T-cell (primary cell): ENCODE measurements at places on chromosomes 7 and 10.

DNA sequence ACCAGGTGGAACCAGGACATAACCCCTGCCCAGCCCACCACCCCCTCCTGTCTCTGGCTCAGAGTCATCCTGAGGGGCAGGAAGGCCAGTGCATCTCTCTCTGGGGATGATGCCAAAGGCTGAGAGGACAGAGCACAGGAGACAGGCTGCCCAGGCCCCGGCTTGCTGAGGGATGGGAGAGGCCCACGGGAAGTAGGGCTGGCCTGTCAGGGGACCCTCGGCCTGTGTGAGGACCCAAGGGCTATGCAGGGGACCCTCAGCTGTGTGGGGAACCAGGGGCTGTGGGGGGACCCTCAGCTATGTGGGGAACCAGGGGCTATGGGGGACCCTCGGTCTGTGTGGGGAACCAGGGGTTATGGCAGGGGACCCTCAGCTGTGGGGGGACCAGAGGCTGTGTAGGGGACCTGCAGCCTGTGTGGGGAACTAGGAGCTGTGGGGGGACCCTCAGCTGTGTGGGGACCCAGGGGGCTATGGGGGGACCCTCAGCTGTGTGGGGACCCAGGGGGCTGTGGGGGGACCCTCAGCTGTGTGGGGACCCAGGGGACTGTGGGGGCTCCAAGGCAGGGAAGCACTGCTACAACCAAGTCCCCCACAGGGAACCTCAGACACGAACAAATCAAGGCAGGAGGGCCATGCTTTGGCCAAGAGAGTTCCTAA is 27.7 kb downstream of the EBF3 start:
- DNase-seq: no peak

DNA sequence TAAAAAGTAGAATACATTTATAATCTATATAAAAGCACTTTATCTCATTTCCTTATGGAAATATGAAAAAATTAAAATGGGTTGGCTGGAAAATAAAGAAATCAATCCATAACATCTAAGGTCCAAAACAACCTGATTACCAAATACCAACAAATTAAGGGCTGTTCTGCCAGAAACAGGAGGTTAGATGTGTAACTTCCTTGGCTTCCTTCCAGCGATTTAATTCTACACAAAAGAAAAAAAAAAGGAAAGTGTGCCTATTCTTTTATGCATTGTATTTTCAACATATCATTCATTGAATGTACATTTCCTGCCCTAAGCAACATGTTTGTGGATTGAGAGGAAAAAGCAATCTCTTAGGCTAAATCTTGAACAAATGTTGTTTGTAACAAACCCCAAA is 36.2 kb upstream of the USP6NL start:
- no peak for DNase-seq

DNA sequence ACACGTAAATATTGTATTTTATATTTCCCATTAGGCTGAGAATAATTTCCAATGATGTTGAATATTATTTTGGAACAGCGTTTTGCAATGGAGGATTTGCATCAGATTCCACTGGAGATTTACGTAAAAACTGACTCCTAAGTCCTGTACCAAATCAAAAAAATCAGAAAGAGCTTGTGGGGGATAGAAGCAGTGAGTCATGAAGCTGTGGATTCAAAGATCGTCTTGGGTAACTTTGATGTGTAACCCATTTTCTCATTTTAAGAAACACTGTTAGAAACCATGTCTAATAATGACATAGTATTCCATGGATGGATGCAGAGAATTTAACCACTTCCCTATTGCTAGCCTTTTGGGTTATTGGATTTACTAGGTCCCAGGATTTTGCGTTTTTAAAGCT is 158.6 kb downstream of the INHBA start:
- no peak for DNase-seq

- DNase-seq: no peak
Measured at GRCh38 chr7:78529392-78529791, 730.8 kb downstream of the PHTF2 start.

- no peak for DNase-seq
Measured at GRCh38 chr7:92133133-92133736, 1.0 kb downstream of the CYP51A1 start.

GRCh38 chr7:106895246-106895864 is 30.3 kb downstream of the PIK3CG start:
- DNase-seq: no peak

- no peak for DNase-seq
Measured at GRCh38 chr7:40640566-40640965, 505.8 kb downstream of the SUGCT start.

DNA sequence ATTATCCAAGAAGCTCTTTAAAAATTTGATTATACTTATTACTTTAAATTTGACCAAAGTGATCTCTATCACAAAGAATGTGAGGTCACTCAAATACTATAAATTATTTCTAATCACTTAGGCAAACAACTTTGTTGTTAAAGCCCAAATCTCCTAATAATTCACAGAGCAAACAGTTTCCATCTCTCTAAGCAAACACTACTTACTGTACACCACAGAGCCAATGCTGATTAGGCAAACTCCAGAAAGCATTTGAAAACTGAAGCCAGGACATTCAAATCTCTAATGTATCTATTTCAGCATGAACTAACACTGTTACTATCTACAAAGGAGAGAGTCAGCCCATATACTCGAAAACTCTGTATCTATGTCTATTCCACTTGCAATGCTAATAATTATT is 107.1 kb downstream of the RNF32 start:
- DNase-seq: no peak

GRCh38 chr7:28093623-28094232 is 86.9 kb downstream of the JAZF1 start:
- peak; percentile 43 for DNase-seq

DNA sequence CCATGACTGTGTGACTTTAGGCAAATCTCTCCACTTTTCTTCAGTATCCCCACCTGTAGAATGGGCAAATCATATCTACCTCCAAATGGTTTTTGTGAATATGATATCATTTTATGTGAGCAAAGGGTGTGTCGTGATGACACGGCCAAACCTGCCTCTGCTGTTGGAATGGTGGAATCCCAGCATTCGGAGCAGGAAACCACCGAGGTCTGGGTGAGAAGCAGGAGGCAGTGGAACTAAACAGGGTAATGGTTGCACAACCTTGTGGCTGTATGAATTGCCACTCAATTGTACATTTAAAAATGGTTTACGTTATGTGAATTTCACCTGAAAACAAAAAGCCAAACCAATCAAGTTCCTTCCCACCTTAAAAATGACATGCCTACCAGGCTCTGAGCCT is 131.4 kb upstream of the ZMIZ1 start:
- DNase-seq: no peak

DNA sequence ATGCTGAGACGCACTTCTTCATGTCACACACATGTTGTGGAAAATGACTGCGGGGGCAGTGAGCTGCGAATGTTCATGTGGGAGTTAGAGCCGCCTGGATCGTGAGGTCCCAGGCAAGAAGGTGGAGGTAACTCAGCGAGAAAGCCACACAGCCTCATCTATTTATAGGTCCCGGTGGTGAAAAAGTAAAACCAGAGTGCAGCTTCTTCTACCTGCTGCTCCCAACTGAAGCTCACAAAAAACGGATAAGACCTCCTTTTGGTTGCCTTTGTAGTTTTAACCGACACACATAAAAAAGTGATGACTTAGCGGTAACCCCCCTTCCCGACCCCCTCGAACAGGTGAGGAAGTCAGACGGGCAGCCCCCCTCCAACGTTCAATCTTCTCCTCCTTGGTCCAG is 276.9 kb downstream of the GATA3 start:
- no peak for DNase-seq

GRCh38 chr7:35424869-35425495 is 171.1 kb upstream of the TBX20 start:
- DNase-seq: peak; percentile 39
